ENCODE measurements at places on chromosomes 2 and 18.

GRCh38 chr2:223176970-223177369 lies 125.0 kb downstream of the KCNE4 start:
- no peak for DNase-seq

DNA sequence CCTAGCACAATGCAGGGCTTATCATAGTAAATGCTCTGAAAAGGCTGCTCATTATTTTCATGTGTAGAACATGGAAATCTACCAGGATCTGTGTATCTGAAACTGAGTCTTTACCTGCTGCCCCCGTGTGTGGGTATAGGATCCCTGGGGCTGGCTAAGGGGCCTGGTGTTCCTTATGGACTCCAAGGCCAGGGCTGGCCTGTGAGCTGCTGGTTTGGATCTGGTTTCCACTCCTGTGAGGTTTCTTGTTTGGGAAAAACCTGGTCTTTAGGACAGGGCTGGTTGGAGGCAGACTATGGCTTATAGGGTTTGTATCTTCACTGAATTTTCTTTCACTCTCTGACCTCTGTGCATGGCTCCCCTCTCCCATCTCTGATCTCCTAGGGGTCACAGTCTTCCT lies 80.8 kb downstream of the DYSF start:
- DNase-seq: no peak

- no peak for DNase-seq
These were observed 128.3 kb upstream of the ATP5MC3 start for GRCh38 chr2:175309799-175310198.

DNA sequence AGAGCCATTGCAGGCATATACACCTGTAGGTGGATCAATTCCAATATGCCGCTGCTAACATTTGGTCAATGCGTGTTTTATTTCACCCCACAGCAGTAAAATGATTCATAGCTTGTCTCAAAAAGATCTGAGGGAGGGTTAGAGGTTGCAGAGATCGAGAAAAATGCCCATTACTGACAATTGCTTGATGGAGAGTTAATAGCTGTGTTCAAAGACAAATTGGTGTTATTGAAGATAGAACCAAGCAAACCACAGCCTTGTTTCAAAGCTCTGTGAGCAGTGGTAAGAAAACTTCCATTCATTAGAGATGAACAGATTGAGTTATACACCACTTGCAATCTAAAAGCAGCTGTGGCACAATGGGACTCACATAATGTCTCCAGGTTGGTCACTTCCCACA lies 95.4 kb downstream of the KCNE4 start:
- DNase-seq: no peak

GRCh38 chr2:112893752-112894151 lies 17.2 kb upstream of the IL37 start:
- DNase-seq: no peak
